ENCODE measurements at places on chromosomes 7 and 10.

DNA sequence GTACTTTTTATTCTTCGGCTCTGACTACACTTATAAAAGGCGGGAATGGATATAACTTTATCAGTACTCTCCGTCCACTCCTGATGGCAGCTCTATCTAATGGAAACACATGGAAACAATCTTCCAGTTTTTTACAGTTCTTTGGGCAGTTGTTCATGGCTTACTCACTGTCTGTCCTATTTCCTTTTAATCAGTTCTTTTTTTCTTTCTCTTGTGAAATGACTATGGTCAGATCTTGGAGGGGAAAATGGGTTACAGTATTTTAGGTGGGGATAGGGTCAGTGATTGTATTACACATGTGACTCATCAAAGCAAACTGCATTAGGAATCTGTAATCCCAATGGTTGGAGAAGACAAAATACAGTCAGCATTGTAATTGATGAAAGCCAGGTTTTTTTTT, 112.4 kb downstream of the BICC1 start:
- DNase-seq = no peak

- DNase-seq = no peak
These were observed 2.2 kb upstream of the MBLAC1 start for GRCh38 chr7:100124301-100125230.

- no peak for DNase-seq
These were observed 133.0 kb downstream of the EMX2 start for GRCh38 chr10:117675514-117676055.

DNA sequence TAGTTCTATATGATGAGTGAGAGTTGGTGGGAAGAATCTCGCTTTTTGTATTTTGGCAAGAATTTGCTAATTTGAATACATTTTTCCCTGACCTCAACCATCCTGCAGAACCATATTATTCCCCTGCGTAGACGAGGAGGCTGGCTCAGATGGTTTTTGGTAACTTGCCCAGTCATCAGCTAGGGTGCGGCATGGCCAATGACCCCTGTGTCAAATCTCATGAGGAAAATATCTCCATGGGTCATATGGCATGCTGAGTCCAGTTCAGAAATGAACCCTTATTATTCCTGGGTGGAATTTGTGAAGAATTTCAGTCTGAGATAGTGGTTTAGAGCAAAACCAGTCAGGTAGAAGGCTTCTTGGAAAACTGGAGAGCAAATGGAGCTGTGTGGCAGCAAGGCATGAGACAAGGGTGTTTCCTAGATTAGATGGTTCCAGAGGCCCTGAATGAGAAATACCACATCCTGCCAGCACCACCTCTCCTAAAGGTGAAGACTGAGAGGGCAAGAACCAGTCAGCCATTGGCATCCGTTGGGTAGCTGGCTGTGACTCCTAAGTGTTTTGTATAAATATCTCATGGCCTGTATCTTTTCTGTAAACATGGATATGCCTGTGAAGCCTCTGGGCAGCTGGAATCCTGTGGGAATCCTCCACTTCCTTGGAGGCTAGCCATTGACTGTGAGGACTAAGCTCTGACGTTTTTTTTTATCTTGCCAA, 5.8 kb upstream of the UPP1 start:
- DNase-seq = peak; percentile 61

GRCh38 chr10:74488907-74489306, 337.5 kb upstream of the KAT6B start:
- DNase-seq = no peak

DNA sequence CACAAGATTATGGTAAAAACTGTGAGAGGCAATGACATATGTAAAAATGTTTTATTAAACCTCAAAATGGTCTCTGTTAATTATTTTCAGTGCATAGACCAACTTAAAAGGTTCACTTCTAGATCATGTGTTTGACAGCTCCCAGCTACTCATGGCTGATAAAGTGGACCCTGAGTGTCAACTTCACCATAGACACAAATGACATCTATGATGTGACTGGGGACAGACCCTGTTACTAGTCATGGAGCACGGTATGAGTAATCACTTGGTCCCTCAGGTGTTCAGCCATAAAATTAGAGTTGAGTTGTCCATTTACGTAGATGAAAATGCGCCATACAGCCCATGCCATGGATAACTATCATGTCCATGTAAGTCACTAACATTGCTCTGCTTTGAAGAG, 199.8 kb downstream of the ZNF365 start:
- DNase-seq = no peak

GRCh38 chr10:18157881-18158280, 17.7 kb downstream of the CACNB2 start:
- DNase-seq = no peak

DNA sequence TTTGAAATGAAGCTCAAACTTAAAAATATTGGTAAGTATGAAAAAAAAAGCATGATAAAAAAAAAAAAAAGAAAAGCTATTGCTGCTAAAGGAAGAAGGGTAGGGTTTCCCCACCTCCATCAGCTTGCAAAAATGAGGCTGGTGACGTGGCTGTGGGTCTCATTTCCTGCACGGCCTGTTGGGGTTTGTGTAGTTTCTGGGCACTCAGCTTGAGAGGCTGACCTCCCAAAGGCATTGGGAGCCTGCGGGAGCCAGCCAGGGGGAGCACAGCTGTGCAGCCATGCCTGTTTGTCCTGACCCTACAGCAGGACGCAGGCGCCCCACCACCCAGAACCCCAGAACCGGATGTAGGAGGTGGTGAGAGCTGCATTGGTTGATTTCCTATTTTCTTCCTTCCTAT, 48.8 kb upstream of the CARD11 start:
- peak; percentile 88 for DNase-seq

- DNase-seq = no peak
These were observed 110.9 kb upstream of the LSM8 start for GRCh38 chr7:118072893-118073674.

Measured in activated CD4-positive, alpha-beta T cell treated with anti-CD3 and anti-CD28 coated beads for 36 hours (primary cell).